RWPE1 (cell line): ENCODE measurements at places on chromosomes 3 and 15.

GRCh38 chr15:79282371-79283251 is at the start of gene ANKRD34C:
Gene ANKRD34C (plus strand): TSS chr15:79282722. CDS start chr15:79293285, 10,563 bp downstream.
- DNase-seq, result no peak

- peak; percentile 8 for DNase-seq
These were observed 59.0 kb upstream of the PPARG start for GRCh38 chr3:12229896-12230295.

DNA sequence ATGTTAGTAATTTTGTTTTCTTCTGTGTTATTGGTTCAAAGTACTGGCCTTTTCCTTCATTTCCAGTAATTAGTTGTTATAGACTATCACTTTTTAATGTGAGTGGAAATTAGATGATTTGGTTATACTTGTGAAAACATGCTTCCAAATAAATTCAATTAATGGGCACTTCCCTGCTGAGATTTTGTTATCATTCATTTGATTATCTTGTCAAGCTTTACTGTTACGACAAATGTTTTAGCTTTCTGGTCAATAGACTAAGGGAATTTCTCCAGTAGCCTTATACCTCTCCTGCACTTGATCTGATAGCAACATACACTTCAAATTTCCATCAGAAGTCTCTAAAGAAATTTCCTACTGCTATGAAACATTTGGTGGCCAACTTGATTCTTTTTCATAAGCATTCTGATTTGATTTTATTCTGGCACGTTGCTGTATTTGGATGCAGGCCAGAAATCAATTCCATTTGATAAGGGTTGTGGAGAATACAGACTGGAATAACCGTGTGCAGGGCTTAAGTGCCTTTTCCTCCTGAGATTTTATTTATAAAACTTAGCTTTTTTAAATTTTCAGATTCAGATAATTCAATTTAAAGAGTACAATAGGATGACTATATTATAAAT is 573.8 kb upstream of the NAALADL2 start:
- no peak for DNase-seq

- DNase-seq, result no peak
These were observed 51.8 kb downstream of the RGMA start for GRCh38 chr15:93036951-93037819.

GRCh38 chr3:178434206-178434805 is 101.9 kb upstream of the KCNMB2 start:
- DNase-seq, result no peak

GRCh38 chr3:183449391-183449790 is 21.0 kb upstream of the MCF2L2 start:
- no peak for DNase-seq

- DNase-seq, result no peak
These were observed 8.6 kb downstream of the PLA2G4E start for GRCh38 chr15:42012241-42012640.

- no peak for DNase-seq
These were observed 156.0 kb upstream of the SMAD3 start for GRCh38 chr15:66909381-66909890.

GRCh38 chr3:81080608-81081007 is 680.8 kb downstream of the GBE1 start:
- DNase-seq, result no peak

GRCh38 chr15:50145451-50145872 is 26.4 kb upstream of the ATP8B4 start:
- DNase-seq, result peak; percentile 79

- no peak for DNase-seq
These were observed 119.3 kb downstream of the RFX7 start for GRCh38 chr15:56124391-56124790.

DNA sequence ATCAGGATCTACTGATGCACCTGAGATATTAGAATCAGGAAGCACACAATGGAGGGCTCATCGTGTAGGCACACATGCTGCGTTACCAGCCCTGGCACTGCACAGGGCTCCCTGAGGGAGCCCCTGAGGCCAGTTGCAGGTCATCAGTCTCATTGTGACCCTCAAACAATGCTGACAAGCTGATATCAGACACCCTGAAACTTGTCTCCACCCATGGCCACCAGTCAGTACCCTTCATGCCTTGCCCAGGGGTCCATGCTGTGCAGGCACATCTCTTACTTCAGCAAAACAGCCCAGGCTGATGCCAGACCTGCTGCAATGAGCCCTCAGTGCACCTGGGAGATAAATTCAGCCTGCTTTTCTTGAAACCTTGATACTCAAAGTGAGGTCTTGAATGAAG is 59.5 kb upstream of the SLC6A11 start:
- DNase-seq, result no peak

DNA sequence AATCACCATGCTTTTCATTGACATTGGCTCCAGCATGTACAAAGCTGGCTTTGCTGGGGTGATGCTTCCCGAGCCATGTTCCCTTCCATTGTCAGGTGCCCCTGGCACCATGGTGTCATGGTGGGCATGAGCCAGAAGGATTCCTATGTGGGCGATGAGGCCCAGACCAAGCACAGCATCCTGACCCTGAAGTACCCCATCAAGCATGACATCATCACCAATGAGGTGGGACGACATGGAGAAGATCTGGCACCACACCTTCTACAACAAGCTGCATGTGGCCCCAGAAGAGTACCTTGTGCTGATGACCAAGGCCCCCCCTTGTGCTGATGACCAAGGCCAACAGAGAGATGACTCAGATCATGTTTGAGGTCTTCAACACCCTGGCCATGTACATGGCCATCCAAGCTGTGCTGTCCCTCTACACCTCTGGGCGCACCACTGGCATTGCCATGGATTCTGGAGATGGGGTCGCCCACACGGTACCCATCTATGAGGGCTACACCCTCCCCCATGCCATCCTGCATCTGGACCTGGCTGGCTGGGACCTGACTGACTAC is 17.6 kb upstream of the RBP2 start:
- DNase-seq, result no peak

- DNase-seq, result no peak
These were observed 48.9 kb downstream of the PAK2 start for GRCh38 chr3:196788528-196788927.

GRCh38 chr15:43096411-43096810 is 9.4 kb downstream of the UBR1 start:
- DNase-seq, result no peak

- no peak for DNase-seq
These were observed 116.7 kb downstream of the DLG1 start for GRCh38 chr3:197181741-197182140.

DNA sequence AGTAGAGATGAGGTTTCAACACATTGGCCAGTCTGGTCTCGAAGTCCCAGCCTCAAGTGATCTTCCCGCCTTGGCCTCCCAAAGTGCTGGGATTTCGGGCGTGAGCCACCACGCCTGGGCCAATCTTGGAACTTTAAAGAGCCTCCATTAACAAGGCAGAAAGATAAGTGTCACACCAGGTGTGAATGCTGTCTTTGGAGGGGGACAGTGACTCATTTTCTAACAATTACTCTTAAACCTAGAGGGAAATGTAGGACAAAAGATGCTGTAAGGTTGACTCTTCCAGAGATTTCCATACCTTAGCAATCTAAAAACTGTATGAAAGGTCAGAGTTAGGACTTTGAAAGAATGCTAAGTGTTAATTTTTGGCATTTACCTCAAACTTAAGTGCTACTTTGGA is 84.9 kb downstream of the FNDC3B start:
- no peak for DNase-seq

DNA sequence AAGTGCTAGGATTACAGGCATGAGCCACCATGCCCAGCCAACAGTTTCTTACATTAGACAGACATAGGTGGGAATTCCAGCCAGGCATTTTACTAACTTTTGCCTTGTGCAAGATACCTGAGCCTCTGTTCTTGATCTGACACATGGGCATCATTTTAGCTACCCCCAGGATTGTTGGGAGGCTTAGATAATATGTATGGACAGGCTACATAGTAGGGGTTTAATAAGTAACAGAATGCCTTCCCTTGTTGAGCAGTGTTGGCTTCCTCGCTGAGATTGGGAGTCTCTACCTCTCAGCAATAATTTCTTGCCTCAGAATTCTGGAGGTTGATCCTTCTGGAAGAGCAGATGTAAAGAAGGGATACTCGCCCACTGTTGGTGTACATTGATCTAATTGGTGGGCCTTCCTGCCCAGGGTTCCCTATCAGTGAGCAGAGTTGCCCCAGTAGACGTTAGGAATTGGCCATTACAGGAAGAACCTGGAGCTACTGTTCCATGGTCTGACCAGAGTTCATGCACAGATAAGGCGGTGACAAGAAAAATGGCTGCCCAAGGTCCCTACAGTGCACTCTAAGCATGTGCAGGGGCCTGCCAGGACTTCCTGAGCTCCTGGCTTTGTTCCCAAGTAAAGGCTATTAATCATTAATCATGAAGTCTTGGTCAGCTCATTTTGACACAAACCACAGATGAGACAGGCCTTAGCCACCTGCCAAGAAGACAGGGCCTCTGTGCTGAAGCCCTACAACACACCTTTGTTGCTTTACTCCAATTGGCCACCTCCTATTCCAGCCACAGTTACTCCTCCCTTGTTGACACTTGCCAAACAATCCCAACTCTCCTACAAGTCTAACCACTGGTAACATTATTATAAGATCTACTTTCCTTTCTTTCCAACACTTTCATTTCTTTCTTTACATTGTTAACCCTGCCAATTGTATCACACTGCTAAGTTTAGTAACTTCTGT is 5.0 kb upstream of the IL17RE start:
- peak; percentile 37 for DNase-seq

DNA sequence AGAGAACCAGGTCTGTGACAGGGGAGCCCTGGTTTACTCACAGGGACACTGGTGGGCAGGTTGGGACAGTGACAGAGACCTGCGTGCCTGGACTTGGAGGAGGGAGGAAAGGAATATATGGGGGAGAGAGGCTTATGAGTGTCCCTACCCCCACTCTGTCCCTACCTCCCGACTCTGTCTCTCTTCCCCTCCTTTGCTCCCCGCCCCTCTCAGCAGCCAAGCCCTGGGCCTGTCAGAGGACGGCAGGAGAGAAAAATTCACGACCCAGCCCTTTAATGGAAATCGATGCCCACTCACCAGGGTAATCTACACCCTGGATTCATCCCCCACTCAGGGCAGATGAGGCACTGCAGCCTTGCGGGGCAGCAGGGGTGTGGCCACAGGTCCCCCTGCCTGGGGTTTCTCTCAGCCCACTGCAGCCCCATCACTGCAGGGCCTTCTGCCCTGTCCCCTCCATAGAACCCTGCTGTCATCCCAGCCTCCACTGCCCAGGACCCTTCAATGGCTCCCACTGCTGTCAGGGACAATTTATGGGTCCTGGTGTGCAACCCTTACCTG is 135.9 kb upstream of the LINGO1 start:
- DNase-seq, result no peak

DNA sequence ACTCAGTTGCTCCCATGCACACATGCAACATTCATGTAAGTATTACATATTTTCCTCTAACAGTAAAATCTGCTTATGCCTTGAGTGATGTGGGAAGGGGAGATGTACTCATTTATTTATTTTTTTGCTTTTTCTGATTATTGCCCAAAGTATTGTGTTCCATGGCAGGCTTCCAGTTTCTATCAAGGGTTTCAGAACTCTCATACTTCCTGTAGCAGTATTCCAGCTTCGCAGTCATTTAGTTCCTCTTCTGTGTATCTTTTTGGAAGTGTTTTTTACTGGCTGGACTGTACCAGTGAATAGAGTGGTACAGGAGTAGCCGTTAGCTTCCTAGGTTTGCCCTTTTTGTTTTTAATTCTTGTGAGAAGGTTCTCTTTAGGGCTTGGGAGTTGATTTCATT is 26.9 kb downstream of the RAB11A start:
- no peak for DNase-seq

GRCh38 chr3:2375376-2375775 is 276.7 kb downstream of the CNTN4 start:
- DNase-seq, result no peak

DNA sequence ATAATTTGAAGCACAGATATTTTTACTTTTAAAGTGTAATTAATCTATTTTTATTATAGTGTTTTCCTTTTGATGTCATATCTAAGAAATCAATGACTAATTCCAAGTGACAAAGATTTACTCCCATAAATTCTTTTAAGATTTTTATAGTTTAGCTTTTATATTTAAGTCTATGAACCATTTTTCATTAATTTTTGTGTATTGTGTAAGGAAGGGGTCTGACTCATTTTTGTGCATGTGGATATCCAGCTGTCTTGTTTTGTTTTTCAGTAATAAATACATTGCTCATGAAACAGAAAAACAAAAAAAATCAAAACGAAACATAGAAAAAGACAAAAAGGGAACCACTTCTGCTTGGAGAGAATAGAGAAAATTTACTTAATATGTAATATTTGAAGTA is 145.1 kb downstream of the EPHA6 start:
- no peak for DNase-seq

DNA sequence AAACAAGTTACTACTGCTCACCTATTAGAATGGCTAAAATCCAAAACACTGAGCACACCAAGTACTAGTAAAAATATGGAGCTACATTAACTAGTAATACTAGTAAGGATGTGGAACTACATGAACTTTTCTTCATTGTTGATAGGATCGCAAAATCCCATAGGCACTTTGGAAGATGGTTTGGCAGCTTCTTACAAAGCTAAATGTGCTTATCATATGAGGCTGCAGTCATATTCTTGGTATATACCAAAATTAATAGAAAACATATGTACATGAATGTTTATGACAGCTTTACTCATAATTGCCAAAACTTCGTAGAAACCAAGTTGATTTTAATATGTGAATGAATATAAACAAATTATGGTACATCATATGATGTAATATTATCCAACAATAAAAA is 366.8 kb upstream of the KCNMB2 start:
- no peak for DNase-seq

GRCh38 chr3:71400986-71401451 is 182.5 kb downstream of the FOXP1 start:
- no peak for DNase-seq

- DNase-seq, result no peak
These were observed 7.6 kb downstream of the TLNRD1 start for GRCh38 chr15:81008312-81008711.

- no peak for DNase-seq
These were observed 10.7 kb downstream of the VGLL4 start for GRCh38 chr3:11632966-11633365.

DNA sequence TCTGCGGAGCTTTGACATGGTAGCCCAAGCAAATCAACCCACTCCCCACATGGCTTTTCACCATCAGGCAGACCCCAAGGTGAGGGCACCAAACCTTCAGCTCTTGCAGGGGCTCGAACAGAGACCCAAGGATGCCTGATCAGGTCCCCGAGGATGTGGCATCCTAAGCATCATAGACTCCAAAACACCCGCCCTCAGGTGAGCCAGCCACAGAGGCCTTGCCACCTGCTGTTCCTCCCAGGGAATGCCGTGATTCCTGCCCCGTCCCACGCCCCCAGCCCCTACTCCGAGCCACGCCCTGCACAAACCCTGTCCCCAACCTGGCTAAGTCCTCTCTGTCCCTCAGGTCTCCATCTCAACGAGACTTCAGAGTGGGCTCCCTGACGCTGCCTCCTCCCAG is 34.7 kb upstream of the SLC41A3 start:
- DNase-seq, result no peak

DNA sequence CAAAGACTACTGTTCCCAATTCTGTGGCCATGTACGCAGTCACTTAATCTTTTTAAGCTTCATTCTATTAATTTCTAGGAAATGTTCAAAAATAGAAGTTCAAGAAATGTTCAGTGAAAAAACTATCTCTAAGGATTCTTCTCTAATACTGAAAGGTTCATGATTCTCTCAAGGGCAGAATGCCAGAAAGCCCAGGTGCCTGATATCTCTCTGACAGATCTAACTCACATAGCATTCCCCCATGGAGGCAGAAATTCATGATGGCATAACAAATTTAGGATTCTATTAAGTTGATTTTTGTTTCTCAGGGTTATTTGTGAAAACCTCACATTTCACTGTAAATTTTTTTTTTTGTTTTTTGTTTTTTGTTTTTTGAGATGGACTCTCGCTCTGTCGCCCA is 17.5 kb downstream of the CHRM5 start:
- DNase-seq, result no peak

- no peak for DNase-seq
These were observed 22.1 kb downstream of the MAPKAPK3 start for GRCh38 chr3:50639055-50639494.
